ENCODE measurements at places on chromosomes 5 and 9. TPM values are rescaled to one million over a fixed set of nuclear protein-coding genes. Genes with fewer than 3 reads are reported as not detected.

- DNase-seq: no peak
These were observed 29.0 kb upstream of the CCNJL start for GRCh38 chr5:160341309-160341870.

DNA sequence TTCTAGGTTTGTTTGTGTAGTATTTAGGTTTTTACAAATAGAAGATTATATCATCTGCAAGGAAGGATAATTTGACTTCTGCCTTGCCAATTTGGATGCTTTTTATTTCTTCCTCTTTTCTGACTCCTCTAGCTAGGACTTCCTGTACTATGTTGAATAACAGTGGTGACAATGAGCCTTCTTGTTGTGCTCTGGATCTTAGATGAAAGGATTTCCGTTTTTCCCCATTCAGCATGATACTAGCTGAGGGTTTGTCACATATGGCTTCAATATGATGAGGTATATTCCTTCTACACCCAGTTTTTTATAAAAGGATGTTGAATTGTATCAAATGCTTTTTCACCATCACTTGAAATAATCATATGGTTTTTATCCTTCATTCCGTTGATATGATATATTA, 101.4 kb downstream of the FBXO4 start:
- DNase-seq: no peak

GRCh38 chr5:56039985-56040384, 45.2 kb upstream of the IL6ST start:
- DNase-seq: peak; percentile 51

DNA sequence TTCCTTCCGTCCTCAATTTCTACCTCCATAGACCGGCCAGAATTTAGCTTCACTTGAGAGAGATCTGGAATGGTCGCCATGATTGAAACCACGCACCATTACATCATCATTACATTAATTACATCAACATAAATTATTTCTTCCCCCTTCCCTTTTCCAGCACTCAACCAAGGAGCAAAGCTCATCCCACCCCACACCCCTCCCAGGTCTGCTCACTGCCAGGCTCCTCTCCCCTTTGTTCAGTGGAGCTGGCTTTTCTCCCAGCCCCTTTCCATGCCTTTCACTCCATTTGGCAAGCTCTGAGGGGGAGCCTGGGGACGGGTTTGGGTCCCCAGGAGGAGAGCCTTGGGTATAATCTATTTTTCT, 8.4 kb downstream of the RACK1 start:
- DNase-seq: no peak

GRCh38 chr9:32579706-32580331, 6.9 kb upstream of the NDUFB6 start:
- peak; percentile 53 for DNase-seq

DNA sequence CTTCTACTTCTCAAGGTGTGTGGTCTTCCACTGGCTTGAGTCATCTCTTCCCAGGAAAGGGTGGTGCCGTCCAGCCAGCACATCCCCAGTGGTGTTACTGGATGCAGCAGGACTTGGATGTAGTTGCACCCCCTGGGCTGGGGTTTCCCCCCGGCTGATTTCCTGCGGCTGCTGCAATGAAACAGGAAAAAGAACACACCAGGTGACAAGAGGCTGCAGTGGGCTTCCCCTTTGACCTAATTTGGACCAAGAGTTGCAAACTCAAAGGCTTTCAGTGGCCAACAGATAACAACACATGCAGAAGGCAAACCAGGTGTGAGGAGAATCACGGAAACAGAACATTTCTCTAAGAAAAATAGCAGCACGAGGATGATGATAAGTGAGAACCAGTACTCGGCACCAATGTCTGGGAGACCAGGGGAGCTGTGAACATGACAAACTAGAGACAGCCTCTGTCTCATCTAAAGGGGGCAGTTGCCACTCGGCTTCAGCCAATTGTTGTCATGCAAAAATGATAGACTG, 83.7 kb downstream of the PDE6A start:
- DNase-seq: no peak

DNA sequence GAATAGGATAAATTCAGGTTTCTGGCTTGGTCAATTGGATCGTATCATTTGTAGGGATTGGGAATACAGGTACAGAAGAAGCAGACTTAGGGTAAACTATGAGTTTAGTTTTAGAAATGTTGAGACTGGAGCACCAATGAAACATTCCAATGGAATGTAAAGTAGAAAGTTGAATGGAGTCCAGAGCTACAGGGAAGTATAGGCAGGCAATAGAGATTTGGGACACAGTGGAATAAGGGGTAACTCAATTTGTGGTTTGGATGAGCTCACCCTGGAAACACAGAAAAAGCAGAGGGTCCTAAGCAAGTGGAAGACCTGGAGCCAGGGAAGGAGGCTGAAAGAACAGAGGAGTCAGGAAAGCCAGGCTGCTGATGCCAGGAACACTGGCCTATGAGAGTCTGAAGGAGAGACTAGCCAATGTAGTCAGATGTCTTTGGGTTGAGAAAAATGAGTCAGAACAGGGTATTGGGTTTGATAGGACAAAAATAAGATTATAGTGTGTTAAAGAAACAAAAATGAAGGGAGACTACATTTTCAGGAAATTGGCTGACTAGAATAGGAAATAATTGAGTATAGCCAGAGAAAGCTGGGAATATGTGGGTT, 72.8 kb downstream of the STARD4 start:
- peak; percentile 65 for DNase-seq

- peak; percentile 76 for DNase-seq
These were observed 18.2 kb downstream of the RUSC2 start for GRCh38 chr9:35508069-35508468.

GRCh38 chr5:171578049-171578828, 158.8 kb downstream of the FGF18 start:
- DNase-seq: no peak

- DNase-seq: no peak
These were observed 204.6 kb upstream of the CD180 start for GRCh38 chr5:67401172-67401571.

- no peak for DNase-seq
These were observed 24.6 kb downstream of the TTF1 start for GRCh38 chr9:132381966-132382541.

GRCh38 chr9:68533678-68534077, 7.0 kb downstream of the TMEM252 start:
- peak; percentile 13 for DNase-seq

GRCh38 chr5:14572385-14572784, 9.2 kb upstream of the OTULINL start:
- DNase-seq: no peak

- no peak for DNase-seq
These were observed 559 bp downstream of the ROR2 start for GRCh38 chr9:91949392-91949945.

DNA sequence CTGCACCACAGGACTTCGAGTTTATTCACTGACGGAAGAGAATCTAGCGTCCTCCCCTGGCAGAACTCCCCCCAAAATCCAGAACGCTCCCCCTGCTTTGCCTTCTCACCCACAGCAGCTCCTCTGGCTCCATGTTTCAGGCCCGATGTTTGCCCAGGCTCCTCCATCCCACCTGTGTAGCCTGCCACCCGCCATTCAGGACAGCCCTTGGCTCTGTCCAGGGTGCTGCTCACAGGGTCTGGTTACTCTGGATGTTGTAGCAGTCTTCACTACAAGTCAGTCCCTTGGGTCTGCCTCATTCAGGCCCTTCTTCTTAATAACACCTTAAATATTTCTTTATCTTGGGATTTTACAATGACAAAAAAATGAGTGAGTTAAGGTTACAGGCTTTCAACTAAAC, 41.3 kb upstream of the SV2C start:
- DNase-seq: no peak

DNA sequence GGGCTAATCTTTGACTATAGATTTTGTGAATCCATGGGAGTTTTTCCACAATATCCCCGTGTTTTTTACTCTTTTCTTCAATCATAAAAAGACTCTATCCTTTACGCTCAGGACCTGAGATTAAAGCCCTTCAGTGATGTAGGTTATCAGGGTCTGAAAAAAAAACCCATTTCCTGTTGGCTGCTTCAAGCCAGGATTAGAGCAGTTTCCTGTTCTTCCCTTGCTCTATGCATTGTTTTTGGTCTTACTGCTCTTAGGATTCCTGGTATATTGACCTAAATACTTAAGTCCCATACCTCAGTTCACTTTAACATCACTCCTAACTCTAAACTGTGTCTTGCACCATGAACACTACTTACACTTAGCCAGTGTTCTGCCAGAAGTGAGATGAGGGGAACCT, 319.3 kb upstream of the CHD1 start:
- DNase-seq: no peak

GRCh38 chr5:132489871-132490483, 596 bp downstream of the IRF1 start:
- DNase-seq: peak; percentile 43

GRCh38 chr5:153879596-153879995, 159.1 kb downstream of the FAM114A2 start:
- no peak for DNase-seq

- DNase-seq: peak; percentile 67
These were observed 3.4 kb downstream of the CLINT1 start for GRCh38 chr5:157855404-157855994.

- peak; percentile 72 for DNase-seq
These were observed 1.0 kb upstream of the MEF2C start for GRCh38 chr5:88883836-88884607.

GRCh38 chr5:14767053-14767452, 102.5 kb downstream of the OTULIN start:
- DNase-seq: no peak

- peak; percentile 72 for DNase-seq
These were observed 175.1 kb upstream of the S1PR3 start for GRCh38 chr9:88816141-88816540.

GRCh38 chr5:131957721-131958441, 12.4 kb upstream of the MEIKIN start:
- DNase-seq: no peak

GRCh38 chr5:9197881-9198260, 348.0 kb downstream of the SEMA5A start:
- peak; percentile 70 for DNase-seq

DNA sequence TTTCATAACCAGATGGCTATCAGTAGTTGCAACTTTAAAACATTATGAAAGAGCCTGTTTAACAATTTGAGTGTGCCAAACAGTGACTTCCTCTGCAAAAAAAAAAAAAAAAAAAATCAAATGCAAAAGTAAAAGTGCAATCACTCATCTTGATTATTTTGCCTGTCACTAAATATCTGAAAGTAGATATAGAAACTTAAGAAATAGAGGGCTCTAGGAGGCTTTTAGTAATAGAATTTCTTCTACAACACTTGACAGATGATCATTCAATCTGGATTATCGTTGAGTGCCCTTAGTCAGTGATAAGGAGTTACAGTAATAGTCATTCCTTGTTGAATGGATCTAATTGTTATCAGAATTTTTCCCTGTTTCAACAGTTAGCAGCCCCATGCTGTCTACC, 101.8 kb downstream of the CETN3 start:
- no peak for DNase-seq

DNA sequence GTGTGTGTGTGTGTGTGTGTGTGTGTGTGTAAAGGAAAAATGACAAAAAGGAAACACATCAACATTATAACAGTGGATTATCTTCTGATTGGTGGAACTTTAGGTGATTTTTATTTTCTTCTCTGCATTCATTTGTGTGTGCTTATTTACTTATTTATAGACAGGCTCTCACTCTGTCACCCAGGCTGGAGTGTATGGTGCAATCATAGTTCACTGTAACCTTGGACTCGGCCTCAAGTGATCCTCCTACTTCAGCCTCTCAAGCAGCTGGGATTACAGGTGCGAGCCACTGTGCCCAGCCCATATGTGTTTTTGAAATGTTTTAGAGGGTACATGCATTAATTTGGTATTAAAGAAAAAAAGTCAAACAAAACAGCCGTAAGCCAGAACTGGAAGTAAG, 39.1 kb downstream of the FAT2 start:
- no peak for DNase-seq

GRCh38 chr9:87867391-87867790, 15.3 kb upstream of the SPATA31E1 start:
- no peak for DNase-seq

- no peak for DNase-seq
These were observed 710 bp upstream of the CARD9 start for GRCh38 chr9:136374183-136374575.

Gene SYK
- not detected for polyA plus RNA-seq

Gene TBCA
- 128 TPM for polyA plus RNA-seq

Gene PRDM9
- polyA plus RNA-seq: not detected

Gene AGXT2
- not detected for polyA plus RNA-seq

Gene EIF4E1B
- polyA plus RNA-seq: not detected

Gene FOCAD
- 28.8 TPM for polyA plus RNA-seq

Gene ZBED3
- polyA plus RNA-seq: 2.2 TPM

Gene PSMB7
- polyA plus RNA-seq: 340 TPM

Gene NKD2
- polyA plus RNA-seq: not detected

Gene PPP2R2B
- polyA plus RNA-seq: not detected

Gene AP3B1
- polyA plus RNA-seq: 24.0 TPM

Gene PCDHGC5
- polyA plus RNA-seq: 3.8 TPM

Gene SHOC1
- 0.03 TPM for polyA plus RNA-seq

Gene SPINK9
- polyA plus RNA-seq: not detected

Gene CENPH
- 7.8 TPM for polyA plus RNA-seq

Gene ESM1
- 5.6 TPM for polyA plus RNA-seq

Gene IL3
- polyA plus RNA-seq: not detected

Gene ASS1
- polyA plus RNA-seq: 39.7 TPM

Gene CXXC5
- polyA plus RNA-seq: 35.7 TPM
